Stimulated activated CD4-positive, alpha-beta T cell treated with anti-CD3 and anti-CD28 coated beads, Interleukin-4, amount 100 ng/mL, for 1 hour (primary cell): ENCODE measurements at places on chromosomes 3 and 15.

DNA sequence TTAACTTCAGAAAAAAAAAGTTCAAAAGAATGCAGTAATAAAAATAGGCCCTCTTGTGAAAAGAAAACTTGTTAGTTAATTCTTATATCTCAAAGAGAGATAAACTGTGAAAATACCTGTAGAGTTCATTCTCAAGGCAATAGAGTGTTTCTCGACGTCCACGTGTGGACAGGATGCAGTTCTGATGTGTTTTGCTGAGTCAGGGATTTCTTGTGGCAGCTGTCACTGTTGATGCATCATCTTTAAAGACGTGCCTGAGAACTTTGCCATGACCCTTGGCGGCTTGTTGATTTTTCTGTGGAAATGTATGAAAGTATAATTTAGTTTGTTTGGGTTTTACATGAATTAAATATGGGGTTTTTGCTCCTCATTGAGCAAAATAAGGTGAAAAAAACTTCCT lies 702.2 kb downstream of the NLGN1 start:
- DNase-seq, result no peak

DNA sequence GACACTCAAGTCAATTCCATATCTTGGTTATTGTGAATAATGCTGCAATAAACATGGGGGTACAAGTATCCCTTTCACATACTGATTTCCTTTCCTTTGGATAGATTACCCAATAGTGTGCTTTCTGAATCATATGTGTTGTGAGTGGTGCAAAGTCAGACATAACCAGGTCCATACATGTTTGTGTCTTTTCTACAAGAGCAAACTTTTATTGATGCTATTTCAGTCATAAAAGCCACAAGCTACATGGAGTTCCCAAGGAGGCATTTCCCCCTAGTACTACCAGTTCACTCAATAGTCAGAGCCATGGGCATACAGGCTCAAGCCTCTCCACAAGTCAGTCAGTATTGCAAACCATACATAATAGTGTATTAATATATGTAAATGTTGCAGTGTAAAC lies 10.1 kb downstream of the CEP63 start:
- no peak for DNase-seq

- DNase-seq, result no peak
These were observed 100.5 kb downstream of the HMG20A start for GRCh38 chr15:77521206-77521605.

GRCh38 chr15:81323559-81323943 lies 390 bp downstream of the STARD5 start:
- no peak for DNase-seq

GRCh38 chr3:123287051-123287961 lies 85.6 kb downstream of the SEC22A start:
- DNase-seq, result no peak
